ENCODE measurements at places on chromosomes 13 and 19.
A peak's percentile ranks its signal among the peaks of the same experiment; 100 is the strongest.

DNA sequence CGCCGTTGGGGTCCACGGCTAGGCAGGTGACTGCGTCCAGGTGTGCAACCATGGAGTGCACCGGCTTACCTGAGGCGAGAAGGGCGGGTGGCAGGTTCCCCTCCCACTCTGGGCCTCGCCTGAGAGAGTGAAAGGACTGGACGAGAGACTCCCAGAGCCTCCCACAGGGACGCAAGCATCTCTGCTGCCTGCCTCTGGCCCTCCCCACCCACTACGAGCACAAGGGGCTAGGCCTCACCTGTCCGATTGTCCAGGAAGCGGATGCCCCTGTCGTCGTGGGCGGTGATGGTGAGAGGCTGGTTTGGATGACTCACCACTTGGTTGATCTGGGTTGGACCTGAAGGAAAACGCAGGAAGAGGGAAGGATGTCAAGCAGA, 5.1 kb upstream of the PRKD2 start:
- no peak for DNase-seq

- no peak for DNase-seq
These were observed 9.2 kb downstream of the MRPS12 start for GRCh38 chr19:38939957-38940356.

- DNase-seq: peak; percentile 81
These were observed 8.9 kb upstream of the ZNF507 start for GRCh38 chr19:32336259-32337083.

DNA sequence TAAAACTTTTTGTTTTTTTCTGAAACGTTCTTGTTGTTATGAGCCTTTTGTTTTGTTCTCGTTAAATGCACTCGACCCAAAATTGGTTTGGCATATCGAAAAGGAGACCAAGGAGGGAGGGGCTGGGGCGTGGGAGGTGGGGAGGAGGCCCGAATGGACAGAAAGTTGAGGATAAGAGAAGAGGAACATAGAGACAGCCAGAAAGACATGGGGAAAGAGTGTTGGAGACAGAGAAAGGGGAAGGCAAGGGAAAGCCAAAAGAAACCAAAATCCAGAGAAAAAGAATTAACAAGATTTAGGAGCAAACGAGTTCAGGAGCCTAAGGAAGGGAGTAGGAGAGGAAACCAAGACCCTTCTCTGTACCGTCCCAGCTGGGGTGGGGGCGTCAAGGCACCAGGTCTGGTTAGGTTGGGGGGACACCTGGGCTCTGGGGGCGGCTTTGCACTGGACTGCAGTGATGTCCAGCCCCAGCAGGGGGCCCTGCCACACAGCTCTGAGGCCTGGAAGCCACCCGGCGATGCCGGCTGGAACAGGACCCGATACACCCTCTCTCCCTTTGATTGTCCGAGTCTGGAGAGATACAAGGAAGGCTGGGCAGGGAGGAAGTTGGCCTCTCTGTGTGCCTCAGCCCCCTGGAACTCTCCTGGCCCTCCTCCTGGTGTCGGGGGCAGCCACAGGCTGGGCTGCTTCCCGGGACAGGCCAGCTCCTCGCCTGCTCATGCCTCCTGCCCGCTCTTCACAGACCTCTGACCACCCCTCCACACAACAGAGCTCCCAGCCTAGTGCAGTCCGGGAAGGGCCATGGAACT, 11.6 kb upstream of the ASF1B start:
- DNase-seq: peak; percentile 66

GRCh38 chr13:69553976-69554375, 553.6 kb upstream of the ATXN8OS start:
- no peak for DNase-seq

DNA sequence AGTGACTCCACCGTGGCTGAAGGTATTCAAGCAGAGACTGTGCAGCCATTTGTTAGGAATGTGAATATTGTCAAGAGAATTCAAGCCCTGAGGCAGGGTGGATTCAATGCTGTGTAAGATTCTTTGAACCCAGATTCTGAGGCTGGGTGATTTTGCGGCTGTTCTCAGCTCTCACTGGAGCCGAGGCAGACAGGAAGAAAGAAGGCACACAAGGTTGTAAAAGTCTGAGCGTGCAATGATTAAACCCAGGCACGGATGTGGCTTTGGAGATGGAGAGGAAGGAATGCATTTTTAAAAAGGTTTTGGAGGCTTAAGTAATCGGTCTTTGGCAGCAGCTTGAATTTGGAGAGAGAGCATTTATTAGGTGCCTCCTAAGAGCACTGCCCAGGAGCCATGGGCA, 187.9 kb downstream of the KATNAL1 start:
- DNase-seq: peak; percentile 71

DNA sequence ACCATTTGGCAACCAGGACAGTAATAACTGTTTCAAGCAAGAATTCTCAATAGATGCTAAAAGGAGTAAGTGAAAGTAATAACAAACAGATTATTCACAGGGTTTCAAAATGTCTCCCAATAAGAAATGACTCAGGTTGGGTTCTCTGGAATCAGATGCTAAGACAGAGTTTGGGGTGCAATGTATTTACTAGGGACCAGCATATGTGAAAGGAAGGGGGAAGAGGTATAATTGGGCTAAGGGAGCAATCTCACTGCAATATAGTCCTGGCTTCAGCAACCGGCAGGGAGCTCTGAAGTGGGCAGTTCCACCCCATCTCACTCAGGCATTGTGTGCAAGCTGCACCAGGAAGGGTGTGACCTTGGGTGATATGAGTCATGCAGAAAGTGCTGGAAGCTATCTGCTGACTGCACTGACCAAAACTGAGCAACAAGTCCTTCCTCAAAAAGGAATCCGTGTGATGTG, 23.4 kb downstream of the ZDHHC20 start:
- DNase-seq: peak; percentile 87

GRCh38 chr13:29993716-29994488, 143.5 kb upstream of the UBL3 start:
- peak; percentile 3 for DNase-seq

DNA sequence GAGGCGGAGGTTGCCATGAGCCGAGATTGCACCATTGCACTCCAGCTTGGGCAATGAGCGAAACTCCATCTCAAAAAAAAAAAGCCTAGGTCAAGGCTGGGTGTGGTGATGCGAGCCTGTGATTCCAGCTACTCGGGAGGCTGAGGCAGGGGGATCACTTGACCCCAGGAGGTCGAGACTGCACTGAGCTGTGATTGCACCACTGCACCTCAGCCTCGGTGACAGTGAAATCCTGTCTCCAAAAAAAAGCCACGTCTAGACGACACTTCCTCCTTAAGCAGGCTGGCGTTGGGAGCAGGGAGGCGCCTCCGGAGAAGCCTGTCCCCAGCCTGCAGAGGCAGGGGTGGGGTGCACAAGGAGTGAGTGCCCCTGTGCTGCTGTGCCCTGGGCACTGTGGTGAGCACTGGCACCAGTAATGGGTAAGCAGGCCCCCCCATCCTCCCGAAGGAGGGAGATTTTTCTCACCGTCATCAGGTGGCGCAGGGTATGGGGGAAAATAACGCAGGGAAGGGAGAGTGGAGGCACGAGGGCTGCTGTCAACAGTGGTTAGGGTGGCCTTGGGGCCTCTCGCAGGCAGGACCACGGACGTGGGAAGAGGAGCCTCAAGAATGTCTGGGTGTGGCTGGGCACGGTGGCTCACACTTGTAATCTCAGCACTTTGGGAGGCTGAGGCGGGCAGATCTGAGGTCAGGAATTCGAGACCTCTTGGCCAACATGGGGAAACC, 706 bp downstream of the P2RY11 start:
- DNase-seq: peak; percentile 33

DNA sequence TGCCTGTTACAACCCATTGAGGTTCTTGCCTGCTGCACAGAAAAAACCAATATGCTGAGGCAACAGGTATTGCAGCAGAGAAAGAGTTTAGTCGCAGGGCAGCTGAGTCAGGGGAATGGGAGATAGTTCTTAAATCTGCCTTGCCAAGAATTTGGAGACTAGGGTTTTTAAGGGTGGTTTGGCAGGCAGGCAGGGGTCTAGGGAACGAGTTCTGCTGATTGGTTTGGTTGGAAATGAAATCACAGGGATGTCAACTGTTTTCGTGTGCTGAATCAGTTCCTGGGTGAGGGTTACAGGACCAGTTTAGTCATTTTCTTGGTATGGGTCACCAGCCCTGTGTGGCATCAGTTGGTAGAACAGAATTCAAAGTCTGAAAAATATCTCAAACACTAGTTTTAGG, 36.6 kb downstream of the PDS5B start:
- DNase-seq: no peak

DNA sequence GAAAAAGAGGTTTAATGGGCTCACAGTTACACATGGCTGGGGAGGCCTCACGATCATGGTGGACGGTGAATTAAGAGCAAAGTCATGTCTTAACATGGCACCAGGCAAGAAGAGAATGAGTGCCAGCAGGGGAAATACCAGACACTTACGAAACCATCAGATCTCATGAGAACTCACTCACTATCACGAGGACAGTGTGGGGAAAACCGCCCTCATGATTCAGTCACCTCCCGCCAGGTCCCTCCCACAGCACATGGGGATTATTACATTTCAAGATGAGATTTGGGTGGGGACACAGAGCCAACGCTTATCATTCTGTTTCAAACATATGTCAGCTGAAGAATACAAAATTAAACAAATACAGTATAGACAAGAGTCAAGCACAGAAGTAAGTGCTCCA, 165.1 kb downstream of the PCCA start:
- peak; percentile 15 for DNase-seq

- no peak for DNase-seq
These were observed 726 bp upstream of the ZNF358 start for GRCh38 chr19:7515110-7515644.

- peak; percentile 51 for DNase-seq
These were observed 4.6 kb downstream of the TM9SF2 start for GRCh38 chr13:99505814-99506269.

DNA sequence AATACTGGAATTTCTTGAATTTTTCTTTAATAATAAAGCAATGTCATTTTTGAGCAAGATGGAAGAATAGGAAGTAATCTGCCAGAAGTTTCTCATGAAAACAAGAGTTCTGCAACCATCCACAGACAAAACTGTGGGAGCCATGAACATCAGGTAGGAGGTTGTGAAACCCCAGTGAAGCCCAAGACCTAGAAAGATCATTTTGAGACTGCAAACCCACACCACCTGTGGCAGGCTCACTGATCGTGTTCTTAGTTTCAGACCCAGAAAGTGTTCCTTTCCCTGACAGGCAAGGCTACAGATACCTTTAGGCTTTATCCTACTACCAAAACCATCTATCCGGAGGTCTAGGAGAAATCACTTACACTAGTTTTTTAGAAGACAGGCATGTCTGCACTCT, 2189.8 kb upstream of the PCDH20 start:
- no peak for DNase-seq

GRCh38 chr13:42497798-42498197, 76.2 kb upstream of the TNFSF11 start:
- peak; percentile 91 for DNase-seq

DNA sequence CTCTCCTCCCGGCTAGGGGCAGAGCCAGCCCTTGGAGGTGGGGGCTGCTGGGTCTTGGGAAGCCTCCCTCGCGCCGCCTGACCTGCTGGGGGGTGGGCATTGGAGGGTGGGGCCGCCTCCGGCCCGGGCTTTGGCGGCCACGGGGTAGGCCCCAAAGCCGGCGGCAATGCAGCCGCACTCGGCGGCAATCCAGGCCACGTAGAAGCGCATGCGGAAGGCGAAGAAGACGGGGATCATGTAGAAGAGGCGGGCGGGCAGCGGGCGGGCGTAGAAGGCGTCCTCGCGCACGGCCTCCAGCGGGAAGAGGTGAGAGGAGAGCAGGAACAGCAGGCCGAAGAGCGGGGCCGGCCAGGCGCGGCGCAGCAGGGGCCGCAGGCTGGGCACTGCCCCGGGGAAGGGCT, 7.7 kb upstream of the TMC4 start:
- no peak for DNase-seq

- peak; percentile 54 for DNase-seq
These were observed 51.5 kb upstream of the WDFY2 start for GRCh38 chr13:51532736-51533197.

DNA sequence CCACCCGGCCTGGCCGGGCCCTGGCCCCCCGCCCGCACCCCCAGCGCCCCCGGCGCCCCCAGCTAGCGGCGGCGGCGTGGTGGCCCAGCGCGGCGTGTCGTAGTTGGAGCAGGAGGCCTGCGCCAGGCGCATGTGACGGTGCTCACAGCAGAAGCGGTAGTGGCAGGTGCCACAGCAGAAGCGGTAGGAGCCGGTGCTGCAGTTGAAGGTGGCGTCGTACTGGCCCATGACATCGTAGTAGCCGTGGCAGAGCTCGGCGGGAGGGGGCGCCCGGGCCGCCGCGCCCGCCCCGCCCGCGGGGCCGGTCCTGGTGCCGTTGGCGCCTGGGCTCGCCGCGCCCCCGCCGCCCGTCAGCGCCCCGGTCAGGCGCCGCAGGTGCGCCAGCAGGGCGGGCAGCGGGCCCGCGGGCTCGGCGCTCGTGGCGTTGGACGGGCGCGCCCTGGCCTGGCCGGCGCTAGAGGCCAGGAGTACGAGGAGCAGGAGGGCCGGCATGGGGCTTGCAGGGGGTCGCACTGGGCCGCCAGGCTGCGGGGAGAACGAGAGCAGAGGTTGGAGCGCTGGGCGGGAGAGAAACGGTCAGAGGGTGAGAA, 633 bp downstream of the SHISA7 start:
- DNase-seq: no peak

DNA sequence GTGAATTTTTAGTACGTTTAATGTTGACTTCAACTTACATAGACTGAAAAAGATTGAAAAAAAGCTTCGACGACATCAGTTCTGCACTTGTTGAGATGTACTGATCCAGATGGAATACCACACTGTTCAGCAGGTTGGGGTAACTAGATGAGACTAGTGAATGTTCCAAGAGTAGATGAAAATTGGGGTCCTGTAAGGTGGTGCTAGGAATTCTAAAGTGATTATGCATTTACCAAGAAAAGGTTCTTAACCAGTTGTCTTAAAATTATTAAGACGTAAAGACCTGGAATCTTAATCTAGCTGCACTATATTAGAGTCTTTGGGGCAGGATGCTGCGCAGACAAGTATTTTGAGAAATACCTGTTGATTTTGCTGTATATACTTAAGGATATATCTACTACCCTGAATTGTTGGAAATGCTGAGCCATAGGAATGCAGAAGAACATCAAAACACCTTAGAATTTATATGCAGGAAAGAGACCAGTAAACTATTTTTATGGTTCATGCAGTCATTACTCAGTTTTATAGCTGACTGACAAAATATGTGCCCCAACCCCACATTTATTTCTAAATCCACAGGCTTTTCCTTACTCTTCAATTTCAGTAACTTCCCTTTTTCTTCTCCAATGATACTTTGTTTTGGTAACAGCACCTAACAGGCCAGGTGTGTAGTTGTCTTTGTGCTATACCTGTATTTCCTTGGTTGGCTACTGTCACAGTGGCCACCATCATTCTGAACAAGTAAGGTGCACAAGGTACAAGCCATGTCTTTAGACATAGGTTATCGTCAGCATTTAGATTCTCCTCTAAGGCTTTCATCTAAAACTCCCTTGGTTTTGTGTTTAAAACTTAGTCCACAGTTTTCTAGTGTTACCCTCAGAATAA, 8.6 kb downstream of the MIR17HG start:
- DNase-seq: no peak

DNA sequence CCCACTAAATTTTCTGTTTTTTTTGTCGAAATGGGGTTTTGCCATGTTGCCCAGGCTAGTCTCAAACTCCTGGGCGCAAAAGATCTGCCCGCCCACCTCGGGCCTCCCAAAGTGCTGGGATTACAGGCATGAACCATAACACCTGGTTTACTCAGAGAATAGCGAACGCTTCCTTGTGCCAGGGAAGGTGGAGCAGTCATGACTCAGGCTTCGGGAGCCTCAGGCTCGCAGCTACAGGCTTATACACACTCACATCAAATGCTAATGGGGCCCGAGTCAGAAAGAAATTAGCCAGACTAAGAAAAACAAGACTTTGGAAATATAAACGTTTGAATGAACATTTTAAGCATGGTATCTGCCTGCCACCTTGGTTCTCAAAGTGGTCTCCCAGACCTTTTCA, 11.0 kb upstream of the TPT1 start:
- DNase-seq: no peak

- no peak for DNase-seq
These were observed 24.8 kb upstream of the LAIR1 start for GRCh38 chr19:54389553-54389952.

All from choroid plexus epithelial cell (primary cell).